ENCODE measurements at places on chromosomes 11 and 22. TPM values are rescaled to one million over a fixed set of nuclear protein-coding genes. Genes with fewer than 3 reads are reported as not detected.

The OR51B5 gene
- total RNA-seq: 0.44 TPM

The CRYBA4 gene
- total RNA-seq: not detected

The HBG1 gene
- 15.0 TPM for total RNA-seq

The ZNF214 gene
- 0.64 TPM for total RNA-seq

The ABCG4 gene
- not detected for total RNA-seq

The BBOX1 gene
- total RNA-seq: not detected

GRCh38 chr22:48371391-48371790 is 1456.3 kb downstream of the BRD1 start:
- no peak overlapping the region for H3K27ac ChIP-seq
- peak; percentile 28 for DNase-seq
- no peak overlapping the region for H3K4me3 ChIP-seq
- H3K4me1 ChIP-seq: peaks cover 5% of the 10 kb centered on the region
- no peaks in the 10 kb centered on the region for H3K36me3 ChIP-seq

DNA sequence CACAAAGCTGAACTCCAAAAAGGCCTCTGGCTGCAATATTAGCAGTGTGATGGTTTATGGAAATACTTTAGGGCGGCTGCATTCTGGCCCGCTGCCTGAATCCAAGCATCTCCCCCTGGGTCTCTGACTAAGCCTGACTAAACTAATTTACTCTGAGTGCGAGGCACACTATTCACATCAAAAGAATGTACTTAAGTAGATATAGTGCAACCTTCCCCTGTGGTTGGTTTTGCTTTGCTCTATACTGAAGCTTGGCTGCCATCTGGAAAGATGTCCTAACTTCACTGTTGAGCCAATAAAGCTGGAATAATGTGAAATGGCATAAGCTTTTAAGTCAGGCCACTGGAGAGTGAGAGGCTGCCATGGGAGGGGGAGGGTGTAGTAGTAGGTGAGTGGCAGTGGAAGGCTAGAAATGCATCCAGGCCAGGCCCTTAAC is 321.6 kb downstream of the AASDHPPT start:
- H3K36me3 ChIP-seq: no peaks in the 10 kb centered on the region
- DNase-seq: no peak
- no peak overlapping the region for H3K27ac ChIP-seq
- no peaks in the 10 kb centered on the region for H3K4me1 ChIP-seq

DNA sequence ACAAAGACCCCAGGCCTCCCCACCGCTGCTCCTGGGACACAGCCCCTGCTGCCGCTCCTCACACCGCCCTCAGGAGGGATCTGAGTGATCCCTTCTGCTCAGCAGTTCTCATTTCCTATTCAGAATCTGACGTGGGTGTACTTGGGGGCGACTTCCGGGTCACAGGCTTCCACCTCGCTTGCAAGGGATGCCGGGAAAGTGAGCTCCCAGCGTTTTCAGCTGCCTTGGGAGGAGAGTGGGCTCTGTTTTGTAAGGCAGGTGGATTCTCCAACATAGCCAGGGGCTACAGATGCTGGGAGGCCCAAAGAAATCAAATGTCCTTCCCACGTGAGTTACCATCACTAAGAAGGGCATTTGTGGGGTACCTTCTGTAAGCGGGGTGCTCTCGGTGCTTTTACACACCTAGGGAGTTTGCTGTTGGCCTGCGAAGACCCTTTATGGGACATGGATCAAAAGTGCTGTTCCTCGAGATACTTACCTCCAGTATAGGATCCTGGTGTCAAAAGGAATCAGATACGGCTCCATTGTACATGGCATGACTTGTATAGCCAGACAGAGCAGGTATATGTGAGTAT is 9.7 kb upstream of the LRRC10B start:
- no peaks in the 10 kb centered on the region for H3K4me1 ChIP-seq
- H3K27me3 ChIP-seq: no peaks in the 10 kb centered on the region
- no peak overlapping the region for H3K27ac ChIP-seq
- no peak for DNase-seq
- H3K36me3 ChIP-seq: no peaks in the 10 kb centered on the region
- no peak overlapping the region for H3K4me3 ChIP-seq

- no peaks in the 10 kb centered on the region for H3K36me3 ChIP-seq
- no peak overlapping the region for H3K4me3 ChIP-seq
- H3K27ac ChIP-seq: no peak overlapping the region
Observed at GRCh38 chr11:118092907-118093571, 6.3 kb upstream of the SMIM35 start.

- no peak overlapping the region for H3K27ac ChIP-seq
- no peaks in the 10 kb centered on the region for H3K27me3 ChIP-seq
- DNase-seq: no peak
- H3K4me1 ChIP-seq: peaks cover 16% of the 10 kb centered on the region
- H3K4me3 ChIP-seq: no peak overlapping the region
- no peaks in the 10 kb centered on the region for H3K36me3 ChIP-seq
Observed at GRCh38 chr11:123564221-123564620, 90.2 kb downstream of the SCN3B start.

DNA sequence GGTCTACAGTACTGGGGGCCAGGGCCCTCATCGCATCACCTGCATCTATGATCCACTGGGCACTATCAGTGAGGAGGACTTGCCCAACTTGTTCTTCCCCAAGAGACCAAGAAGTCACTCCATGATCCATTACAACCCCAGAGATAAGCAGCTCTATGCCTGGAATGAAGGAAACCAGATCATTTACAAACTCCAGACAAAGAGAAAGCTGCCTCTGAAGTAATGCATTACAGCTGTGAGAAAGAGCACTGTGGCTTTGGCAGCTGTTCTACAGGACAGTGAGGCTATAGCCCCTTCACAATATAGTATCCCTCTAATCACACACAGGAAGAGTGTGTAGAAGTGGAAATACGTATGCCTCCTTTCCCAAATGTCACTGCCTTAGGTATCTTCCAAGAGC is 3.8 kb upstream of the PPFIBP2 start:
- no peak for DNase-seq
- no peak overlapping the region for H3K4me3 ChIP-seq
- peaks cover 14% of the 10 kb centered on the region for H3K27me3 ChIP-seq
- no peaks in the 10 kb centered on the region for H3K36me3 ChIP-seq
- peaks cover 43% of the 10 kb centered on the region for H3K4me1 ChIP-seq
- H3K27ac ChIP-seq: no peak overlapping the region

GRCh38 chr11:3224401-3225057 is 5.9 kb upstream of the MRGPRG start:
- H3K27ac ChIP-seq: no peak overlapping the region
- peaks cover 16% of the 10 kb centered on the region for H3K4me1 ChIP-seq
- no peak overlapping the region for H3K4me3 ChIP-seq
- DNase-seq: peak; percentile 76

DNA sequence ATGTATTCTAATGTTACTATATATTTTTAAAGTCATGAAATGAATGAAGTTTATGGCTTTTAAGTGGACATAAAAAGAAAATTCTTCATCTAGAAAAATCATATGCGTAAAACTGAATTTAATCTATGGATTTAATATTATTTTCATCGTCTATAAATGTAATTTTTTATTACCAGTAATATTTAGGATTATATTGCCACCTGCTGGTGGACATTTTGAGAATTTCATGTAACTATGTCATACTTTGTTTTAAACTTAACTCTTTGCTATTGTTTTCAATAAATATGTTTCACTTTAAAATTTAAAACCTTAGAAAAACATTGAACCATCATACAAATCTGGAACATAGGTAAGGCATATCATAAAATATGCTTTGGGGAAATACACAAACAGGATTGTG is 66.5 kb upstream of the CEP126 start:
- no peaks in the 10 kb centered on the region for H3K27me3 ChIP-seq
- H3K27ac ChIP-seq: no peak overlapping the region
- H3K4me1 ChIP-seq: no peaks in the 10 kb centered on the region
- no peak for DNase-seq
- no peak overlapping the region for H3K4me3 ChIP-seq

GRCh38 chr11:86593833-86594232 is 78.6 kb downstream of the ME3 start:
- no peaks in the 10 kb centered on the region for H3K36me3 ChIP-seq
- H3K4me3 ChIP-seq: no peak overlapping the region

DNA sequence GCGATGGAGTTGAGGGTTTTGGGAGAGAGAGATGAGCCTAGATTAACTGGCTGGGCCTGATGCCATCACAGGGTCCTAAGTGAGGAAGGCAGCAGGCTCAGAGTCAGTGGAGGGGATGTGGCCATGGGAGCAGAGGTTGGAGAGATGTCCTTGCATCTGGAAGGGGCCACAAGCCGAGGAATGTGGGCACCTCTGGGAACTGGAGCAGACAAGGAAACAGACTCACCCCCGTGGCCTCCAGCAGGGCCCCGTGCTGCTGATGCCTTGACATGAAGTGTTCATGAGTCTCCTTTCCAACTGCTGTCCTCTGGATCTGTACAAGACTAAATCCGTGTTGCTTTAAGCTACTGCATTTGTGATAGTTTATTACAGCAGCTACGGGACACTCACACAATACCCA is 49.2 kb downstream of the SHISAL1 start:
- DNase-seq: peak; percentile 56
- no peaks in the 10 kb centered on the region for H3K4me1 ChIP-seq
- H3K36me3 ChIP-seq: no peaks in the 10 kb centered on the region
- H3K4me3 ChIP-seq: no peak overlapping the region

- H3K27ac ChIP-seq: no peak overlapping the region
- H3K4me1 ChIP-seq: no peaks in the 10 kb centered on the region
- peaks cover 100% of the 10 kb centered on the region for H3K36me3 ChIP-seq
Observed at GRCh38 chr11:45967506-45967905, 45.0 kb downstream of the LARGE2 start.

- no peak for DNase-seq
- no peaks in the 10 kb centered on the region for H3K27me3 ChIP-seq
- no peak overlapping the region for H3K4me3 ChIP-seq
- no peaks in the 10 kb centered on the region for H3K4me1 ChIP-seq
- no peaks in the 10 kb centered on the region for H3K36me3 ChIP-seq
- no peak overlapping the region for H3K27ac ChIP-seq
Observed at GRCh38 chr11:86811637-86812321, 11.4 kb downstream of the PRSS23 start.

DNA sequence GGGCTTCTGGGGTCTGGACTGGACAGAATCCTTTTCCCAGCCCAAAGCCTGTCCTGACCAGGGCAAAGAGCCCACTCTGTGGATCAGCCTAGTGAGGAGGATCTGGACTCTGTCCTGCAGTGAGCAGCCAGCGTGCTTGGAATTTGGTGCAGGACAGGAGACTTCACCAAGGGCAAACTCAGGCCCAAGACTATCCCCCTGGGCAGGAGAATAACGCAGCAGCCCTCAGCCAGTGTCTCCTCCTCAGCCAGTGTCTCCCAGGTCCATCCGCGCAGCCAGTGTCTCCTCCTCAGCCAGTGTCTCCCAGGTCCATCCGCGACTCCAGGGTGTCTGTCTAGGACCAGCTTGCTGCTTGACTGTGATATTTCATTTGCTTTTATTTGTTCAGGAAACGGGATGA is 1334.0 kb downstream of the TBC1D22A start:
- no peak for DNase-seq
- H3K27me3 ChIP-seq: peaks cover 11% of the 10 kb centered on the region

DNA sequence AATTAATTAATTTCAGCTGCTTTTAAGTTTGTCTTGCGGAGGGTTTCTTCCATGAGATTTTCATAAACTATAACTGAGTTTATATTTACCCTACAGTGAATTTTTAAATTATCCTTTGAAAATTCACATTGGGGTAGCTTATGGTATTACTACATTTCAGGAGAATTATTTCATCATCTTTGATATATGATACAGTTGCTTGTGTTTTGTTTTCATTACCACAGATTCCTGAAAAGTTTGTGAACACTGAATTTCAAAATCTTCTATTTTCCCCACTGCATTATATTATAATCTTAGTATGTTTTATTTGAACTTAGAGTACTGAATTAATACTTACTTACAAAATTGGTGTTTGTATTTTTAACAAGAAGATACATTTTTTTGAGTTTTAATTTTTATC is 24.4 kb downstream of the METTL15 start:
- H3K27me3 ChIP-seq: no peaks in the 10 kb centered on the region
- no peak for DNase-seq
- no peaks in the 10 kb centered on the region for H3K4me1 ChIP-seq
- no peak overlapping the region for H3K4me3 ChIP-seq
- H3K27ac ChIP-seq: no peak overlapping the region

DNA sequence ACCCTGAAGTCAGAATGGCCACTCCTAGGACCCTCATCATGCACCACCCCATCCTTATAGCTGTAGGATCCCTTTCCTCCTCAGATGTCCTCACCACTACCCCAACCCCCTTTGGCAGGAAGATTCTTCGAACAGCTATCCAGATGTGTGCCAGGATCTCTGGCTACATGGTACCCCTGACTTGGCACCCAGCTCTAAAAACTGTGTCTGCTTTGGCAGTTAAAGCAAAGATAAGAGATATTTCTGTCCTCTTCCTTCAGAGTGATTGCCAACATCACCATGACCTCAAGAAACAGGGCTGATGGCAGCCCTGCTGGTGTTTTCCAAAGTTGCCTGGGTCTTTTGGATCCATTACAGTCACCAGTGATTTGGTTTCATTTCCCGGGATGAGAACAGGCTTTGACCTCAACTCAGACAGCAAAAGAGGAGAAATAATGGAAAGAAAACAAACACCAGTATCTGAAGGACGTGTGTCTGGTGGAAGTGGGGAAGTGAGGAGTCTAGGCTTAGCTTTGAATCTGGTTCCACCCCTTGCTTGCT is 4.3 kb upstream of the NRIP3 start:
- peaks cover 7% of the 10 kb centered on the region for H3K4me1 ChIP-seq
- H3K36me3 ChIP-seq: no peaks in the 10 kb centered on the region
- DNase-seq: no peak

DNA sequence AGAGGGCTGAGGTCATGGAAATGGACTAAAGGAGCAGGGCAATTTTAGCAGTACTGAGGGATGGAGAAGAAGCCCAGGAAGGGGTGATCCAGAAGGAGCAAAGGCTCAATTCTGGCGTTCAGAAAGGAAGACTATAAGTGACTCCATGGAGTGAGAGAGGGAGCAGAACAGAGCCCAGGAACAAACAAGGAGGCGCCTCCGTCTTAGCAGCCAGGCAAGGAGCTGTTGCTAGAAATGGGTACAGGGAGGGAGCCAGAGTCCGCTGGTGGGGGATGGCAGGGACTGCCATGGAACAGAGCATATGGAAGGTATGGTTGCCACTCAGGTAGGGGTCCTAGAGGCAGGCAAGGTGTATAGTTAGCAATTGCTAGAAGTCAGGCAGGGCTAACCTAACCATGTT is 20.5 kb upstream of the STK33 start:
- H3K36me3 ChIP-seq: peaks cover 45% of the 10 kb centered on the region
- peaks cover 8% of the 10 kb centered on the region for H3K4me1 ChIP-seq
- no peaks in the 10 kb centered on the region for H3K27me3 ChIP-seq

- no peaks in the 10 kb centered on the region for H3K4me1 ChIP-seq
- DNase-seq: no peak
- H3K27me3 ChIP-seq: no peaks in the 10 kb centered on the region
- H3K36me3 ChIP-seq: no peaks in the 10 kb centered on the region
Observed at GRCh38 chr11:134613646-134614045, 201.6 kb upstream of the B3GAT1 start.

All from spleen (tissue), 13 donors.